T47D (cell line): ENCODE measurements at places on chromosomes 12 and 14.

GRCh38 chr12:18457362-18457761, 196.0 kb downstream of the PIK3C2G start:
- no peak for DNase-seq

DNA sequence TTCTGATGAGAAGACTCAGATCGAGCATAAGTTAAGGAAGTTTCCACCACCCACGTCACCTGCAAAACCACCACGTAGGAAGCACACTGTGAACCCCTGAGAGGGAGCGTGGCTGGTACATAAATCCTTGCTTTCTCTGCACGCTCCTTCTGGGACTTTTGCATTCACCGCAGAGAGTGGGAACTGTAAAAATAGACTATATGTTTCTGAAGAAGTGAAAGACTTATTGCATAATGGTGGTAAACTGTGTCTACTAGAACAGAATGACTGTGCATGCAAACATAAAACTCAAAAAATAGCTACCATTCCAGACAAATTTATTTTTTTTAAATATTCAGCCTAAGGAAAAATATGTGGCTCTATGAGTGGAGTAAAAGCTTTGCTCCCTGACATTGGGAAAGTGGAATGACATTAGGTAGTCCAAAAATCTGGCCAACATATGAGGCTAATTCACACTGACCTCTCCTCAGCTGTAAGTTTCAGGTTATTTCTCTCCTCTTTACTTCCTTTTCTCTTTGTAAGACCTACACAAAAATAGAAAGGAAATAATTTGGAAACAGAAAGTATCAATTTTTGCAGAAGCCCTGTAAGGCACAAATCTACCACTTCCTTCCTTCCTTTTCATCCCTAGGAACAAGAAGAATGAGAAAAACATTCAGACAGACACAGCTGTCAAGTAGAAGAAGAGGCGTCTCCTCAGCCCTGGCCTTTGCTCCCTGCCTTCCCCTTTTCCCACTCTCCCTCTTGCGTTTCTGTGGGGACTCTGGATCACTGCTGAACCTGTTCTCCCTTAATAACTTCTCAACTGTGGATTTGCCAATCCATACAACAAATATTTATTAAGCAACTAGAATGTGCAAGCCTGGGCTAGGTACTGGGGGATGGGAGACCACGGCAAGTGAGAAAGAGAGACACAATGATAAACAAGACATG, 264.3 kb upstream of the FOXN3 start:
- no peak for DNase-seq

DNA sequence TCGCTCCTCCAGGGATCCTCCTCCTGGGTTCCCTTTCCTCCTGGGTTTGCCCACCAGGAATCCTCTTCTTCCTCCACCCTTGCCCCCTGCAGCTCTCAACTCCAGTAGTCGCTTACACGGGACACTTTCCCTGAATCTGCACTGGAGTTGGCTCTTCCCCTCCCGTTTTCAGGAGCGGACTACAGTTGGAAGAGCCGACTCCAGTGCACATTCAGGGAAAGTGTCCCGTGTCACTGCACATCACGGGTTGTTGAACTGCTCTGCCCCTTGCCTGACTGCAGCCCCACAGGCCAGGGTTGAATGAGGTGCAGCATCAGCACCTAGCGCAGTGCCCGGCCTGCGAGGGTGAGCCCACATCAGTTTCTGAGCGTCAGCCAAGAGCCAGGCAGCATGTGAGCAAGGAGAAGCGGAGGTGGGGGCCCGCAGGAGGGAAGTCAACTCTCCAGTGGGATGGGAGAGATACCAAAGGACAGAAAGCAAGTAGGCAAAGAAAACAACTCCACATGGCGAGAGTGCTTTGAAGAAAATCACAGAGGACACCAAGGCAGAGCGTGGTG, 13.1 kb downstream of the RAPGEF3 start:
- no peak for DNase-seq

- peak; percentile 92 for DNase-seq
These were observed at the start of gene IFI27L2 for GRCh38 chr14:94129111-94129757. IFI27L2 (minus strand) TSS chr14:94129604; CDS start chr14:94129564, 40 bp downstream.

DNA sequence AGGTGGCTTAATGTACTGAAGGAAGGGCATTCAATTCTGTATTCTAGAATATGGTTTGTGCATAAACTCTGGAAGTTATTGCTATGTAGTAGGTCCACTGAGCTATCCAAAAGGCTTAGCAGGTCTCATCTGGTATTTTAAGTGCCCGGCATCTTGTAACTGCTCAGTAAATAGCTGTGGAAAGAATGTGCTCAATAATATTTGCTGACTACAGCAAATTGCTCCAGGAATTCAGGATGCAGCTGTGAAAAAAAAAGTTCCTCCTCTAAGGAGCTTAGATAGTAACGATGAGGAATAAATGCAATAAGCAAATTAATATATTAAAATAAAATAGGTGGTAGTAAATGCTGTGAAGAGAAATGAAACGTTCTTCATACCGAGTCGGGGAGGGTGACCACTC, 857.1 kb downstream of the AACS start:
- no peak for DNase-seq

DNA sequence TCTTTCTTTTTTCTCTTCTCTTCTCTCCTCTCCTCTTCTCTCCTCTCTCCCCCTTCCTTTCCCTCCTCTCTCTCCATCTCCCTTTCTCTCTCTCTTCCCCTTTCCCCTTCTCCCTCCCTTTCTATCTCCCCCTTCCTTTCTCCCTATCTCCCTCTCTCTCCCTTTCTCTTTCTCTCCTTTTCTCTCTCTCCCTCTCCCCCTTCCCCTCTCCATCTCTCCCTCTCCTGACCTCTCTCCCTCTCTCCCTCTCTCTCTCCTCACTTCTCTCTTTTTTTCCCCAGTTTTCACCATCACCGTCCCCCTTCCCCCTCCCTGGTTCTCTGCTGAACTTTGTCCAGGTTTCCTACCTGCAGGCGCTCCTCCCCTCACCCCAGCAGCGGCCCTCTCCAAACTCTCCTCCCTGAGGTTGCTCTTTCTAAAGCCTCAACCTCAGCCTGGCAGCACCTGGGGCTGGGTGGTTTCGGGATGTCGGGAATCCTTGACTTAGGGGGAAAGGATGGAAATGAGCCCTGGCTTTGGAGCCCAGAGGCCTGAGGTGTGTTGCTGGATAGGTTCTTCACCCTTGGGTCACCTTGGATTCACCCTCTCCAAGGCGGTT, 14.7 kb upstream of the TBX3 start:
- DNase-seq: no peak

- DNase-seq: no peak
These were observed 215.7 kb downstream of the KIF21A start for GRCh38 chr12:39227218-39227617.

GRCh38 chr12:30753233-30753632, 1.5 kb downstream of the CAPRIN2 start:
- DNase-seq: peak; percentile 6

- no peak for DNase-seq
These were observed 138.4 kb upstream of the G2E3 start for GRCh38 chr14:30420515-30420914.

DNA sequence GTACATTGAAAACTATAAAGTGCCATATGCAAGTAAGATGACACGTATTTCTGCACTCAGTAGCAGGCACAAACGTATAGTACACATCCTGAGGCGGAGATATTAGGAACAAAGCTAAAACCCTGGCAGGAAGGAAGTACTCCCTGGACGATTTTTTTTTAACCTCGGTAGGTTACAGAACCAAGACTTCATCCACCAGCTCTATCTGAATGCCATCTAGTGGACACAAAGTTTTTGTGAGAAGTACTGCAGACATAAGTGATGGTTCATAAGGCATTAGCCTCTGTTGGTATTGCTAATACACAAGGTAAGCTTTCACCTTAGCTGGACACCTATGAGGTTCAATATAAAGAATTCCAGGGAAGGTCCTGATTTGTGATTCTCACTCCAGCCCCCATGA, 83.0 kb upstream of the CCDC196 start:
- peak; percentile 30 for DNase-seq

DNA sequence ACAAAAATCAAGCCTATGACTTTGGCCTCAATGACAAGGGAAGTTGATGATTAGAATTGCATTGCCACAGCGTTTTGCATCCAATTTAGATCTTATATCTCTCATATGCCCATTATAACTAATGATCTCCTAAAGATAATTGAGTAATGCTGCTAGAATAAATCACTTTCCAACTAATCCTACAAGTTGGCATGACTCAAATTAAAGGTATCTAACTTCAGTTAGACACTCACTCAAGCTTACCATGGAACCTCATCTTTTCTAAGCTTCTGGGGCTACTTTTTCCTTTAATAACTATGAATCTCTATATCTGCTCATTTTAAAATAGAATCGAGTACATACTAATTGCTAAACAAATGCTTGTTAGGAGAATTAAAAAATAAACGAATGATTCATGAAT, 427.8 kb downstream of the BTG1 start:
- DNase-seq: no peak

- DNase-seq: peak; percentile 48
These were observed 9.6 kb upstream of the NEMF start for GRCh38 chr14:49862089-49862673.

DNA sequence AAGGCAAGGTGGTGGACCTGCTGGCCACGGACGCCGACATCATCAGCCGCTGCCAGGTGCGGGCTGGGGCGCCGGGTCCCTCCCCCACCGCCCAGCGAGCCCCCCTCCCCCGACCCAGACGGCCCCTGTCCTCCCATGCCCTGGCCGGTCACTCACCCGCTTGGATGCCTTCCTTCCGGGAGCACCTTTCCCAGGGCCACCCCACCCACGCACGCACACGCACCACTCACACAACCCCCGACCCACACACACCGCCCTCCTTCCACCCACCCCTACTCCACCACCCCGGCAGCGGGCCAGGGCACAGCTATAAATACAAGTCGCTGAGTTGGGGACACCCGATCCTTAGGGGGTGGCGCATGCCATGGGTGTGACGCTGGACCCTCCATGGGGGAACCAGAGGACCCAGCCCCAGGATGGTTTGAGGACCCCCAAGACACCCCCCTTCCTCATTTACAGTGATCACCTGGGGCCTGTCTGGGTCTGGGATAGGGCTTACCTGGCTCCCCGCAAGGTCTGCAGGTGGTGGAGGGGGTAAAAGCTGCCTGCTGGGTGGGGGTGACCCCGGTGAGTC, 465 bp downstream of the ADSS1 start:
- DNase-seq: peak; percentile 20

- DNase-seq: no peak
These were observed 1.7 kb downstream of the C1QL4 start for GRCh38 chr12:49335118-49335954.

DNA sequence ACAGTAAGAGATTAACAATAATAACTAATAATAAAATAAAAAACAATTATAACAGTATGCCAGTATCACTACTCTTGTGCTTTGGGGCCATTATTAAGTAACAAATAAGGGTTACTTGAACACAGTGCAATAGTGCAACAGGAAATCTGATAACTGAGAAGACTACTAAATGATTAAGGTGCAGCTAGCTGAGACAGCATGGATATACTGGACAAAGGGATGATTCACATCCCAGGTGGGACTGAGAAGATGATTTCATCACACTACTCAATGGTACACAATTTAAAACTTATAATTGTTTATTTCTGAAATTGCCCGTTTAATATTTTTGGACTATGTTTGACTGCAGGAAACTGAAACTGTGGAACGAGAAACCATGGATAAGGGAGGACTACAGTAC, 168.6 kb upstream of the ABCD2 start:
- DNase-seq: no peak

GRCh38 chr12:30975581-30975980, 49.0 kb downstream of the TSPAN11 start:
- DNase-seq: no peak

- no peak for DNase-seq
These were observed 1.4 kb upstream of the COL2A1 start for GRCh38 chr12:48005750-48006021.

GRCh38 chr14:102920998-102921304, 1.5 kb upstream of the AMN start:
- DNase-seq: no peak
